ENCODE measurements at places on chromosomes 6 and 20.

DNA sequence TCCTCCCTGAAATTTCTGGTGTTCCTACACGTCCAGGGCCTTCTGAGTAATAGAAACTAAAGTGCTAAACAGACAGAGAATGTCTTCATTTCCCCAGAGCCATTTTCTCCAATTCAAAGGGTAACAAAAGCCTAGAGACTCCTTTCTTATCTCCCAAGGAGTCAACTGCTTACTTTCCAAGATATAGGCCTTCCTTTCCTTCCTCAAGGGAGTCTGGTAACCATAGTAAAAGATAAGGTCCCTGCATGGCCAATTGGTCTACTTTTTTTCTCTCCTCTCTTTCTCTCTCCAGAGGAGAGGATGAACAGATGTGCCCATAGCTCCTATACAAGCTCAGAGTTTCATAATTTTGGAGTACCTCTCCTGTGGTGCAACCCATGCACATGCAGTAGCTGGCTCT is 185.7 kb downstream of the ASCC3 start:
- no peak for DNase-seq

DNA sequence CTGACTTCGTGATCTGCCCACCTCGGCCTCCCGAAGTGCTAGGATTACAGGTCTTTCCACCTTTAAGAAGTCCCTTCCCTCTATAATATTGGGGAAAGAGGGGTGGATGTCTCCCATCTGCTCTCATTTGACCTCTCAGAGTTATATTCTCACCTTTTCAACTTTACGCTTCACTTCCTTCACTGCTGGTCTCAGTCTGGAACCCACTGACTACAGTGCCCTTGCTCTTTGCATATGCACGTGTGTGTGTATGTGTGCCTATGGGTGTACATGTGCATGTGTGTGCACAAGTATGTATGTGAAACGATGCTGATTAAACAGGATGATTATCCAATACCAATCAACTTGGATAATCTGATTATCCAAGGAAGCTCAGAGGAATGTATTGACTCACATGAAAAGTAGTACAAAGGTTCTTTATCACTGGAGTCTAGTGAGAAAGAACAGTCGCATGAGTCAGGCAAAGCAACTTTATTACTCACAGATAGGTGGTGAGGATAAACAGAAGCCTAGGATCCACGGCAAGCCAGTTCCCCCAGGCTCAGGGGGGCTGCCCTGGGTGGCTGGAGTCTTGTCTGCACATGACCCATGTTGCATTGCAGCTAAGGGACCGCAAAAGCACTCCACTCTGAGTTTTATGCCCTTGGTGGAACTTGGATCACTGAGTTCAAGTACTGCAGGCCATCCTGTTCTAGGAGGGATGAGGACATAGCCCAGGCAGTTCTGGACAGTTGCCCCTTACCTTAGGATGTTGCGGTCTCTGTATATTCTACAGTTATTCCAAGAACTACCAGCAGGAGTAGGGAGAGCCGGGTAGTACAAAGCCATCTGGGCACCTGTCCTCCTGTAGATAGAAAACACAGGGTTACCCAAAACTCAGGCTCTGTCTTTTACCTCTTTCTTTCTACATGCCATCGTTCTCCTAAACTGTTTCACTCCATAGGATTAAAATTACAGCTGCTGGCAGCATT is 50.9 kb downstream of the SNRNP48 start:
- no peak for DNase-seq

GRCh38 chr20:62129731-62130531 is 7.7 kb downstream of the LSM14B start:
- DNase-seq = no peak

GRCh38 chr6:39411465-39411864 is 89.0 kb upstream of the KCNK16 start:
- DNase-seq = no peak

DNA sequence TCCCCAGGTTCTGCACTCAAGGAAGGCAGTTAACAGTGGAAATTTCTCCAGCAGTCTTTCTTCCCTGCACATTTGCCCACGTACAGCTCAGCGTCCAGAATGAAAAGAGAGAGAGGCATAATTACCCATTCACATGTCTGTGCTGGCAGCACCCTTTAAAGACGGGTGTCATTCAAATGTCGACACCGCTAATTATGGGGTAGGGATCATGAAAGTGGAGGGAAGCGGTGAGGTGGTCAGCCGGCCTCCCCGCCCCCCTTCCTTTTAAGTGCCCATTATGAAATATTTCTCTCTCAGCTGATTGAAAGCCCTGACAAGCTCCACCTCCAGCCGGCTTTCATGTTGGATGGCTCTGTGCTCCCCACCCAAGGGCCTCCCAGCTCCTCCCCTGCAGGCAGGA is 246.1 kb downstream of the BMP7 start:
- DNase-seq = no peak

- no peak for DNase-seq
These were observed 110.2 kb upstream of the CST7 start for GRCh38 chr20:24838546-24839535.

DNA sequence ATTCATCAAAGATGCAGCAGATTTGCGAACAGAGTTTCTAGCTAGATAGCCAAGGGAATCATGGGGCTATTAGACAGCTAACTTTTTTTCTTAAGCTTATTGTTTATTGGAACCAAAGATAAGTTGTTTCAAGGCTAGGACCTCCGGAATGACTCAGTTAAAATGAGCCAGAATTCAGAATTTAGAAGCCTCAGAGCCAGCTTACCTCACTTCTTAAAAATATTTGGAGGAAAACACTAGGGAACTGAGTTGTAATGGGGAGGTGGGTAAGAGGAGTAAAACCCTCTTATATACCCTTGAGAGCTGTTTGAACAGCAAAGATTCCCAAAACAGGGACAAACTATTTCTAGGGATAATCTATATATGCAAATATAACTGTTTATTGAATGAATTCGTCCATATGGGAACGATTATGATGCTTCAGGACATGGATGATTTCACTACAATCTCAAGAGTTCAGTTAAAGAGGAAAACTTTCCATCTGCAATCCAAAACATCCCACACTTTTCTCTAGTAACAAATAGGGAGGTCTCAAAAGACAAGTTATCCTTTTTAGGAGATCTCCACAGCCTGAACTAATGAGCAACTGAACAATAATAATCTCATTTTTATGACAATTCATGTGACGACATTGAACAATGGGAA is 12.6 kb upstream of the CARMIL1 start:
- no peak for DNase-seq

DNA sequence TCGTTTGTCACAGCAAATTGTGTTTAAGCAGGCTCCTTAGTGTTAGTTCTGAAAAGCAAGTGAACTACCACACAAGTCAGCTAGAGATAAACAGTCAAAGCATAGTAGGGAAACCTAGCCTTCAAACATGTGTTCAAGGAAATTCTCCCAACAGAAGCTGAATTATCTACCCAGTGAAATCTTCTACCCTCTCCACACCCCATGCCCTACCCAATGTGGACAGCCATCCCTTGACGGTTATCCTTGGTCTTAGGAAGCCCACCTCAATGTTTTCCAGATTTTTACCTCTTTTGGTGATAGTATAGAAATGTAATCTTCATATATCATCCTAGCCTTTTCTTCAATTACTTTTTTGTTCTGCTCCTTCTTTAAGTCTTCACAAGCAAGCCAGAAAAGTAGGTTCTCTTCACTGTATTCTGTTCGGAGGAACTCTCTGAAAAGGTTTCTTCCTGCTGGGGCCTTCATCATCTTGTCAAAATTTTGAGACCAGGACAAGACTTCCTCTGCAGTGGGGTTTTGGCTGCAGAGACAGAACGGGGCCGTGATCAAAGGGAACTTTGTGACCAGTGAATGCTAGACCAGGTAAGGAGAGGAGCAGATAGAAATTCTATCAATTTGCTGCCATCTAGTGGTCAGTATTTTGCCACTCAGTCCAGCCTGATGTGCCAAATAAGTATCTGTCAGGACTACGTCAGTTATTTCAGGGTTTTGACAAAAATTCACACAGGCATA is 21.6 kb upstream of the MTRF1L start:
- DNase-seq = peak; percentile 20

GRCh38 chr6:71289039-71289801 is 609 bp downstream of the OGFRL1 start:
- no peak for DNase-seq

DNA sequence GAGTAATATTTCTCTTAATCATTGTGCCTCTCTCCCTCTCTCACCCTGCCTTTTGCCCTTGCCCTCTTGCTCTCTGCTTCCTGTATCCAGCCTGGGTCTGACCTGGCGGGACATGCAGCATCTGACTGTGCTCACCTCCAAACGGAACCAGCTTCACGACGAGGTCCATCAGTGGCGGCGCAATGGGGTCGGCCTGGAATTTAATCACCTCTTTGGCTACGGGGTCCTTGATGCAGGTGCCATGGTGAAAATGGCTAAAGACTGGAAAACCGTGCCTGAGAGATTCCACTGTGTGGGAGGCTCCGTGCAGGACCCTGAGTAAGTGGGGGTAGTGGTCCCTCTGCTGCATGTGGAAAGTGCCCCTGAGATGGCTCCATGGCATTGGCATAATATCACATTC is 65.9 kb downstream of the BFSP1 start:
- DNase-seq = no peak

DNA sequence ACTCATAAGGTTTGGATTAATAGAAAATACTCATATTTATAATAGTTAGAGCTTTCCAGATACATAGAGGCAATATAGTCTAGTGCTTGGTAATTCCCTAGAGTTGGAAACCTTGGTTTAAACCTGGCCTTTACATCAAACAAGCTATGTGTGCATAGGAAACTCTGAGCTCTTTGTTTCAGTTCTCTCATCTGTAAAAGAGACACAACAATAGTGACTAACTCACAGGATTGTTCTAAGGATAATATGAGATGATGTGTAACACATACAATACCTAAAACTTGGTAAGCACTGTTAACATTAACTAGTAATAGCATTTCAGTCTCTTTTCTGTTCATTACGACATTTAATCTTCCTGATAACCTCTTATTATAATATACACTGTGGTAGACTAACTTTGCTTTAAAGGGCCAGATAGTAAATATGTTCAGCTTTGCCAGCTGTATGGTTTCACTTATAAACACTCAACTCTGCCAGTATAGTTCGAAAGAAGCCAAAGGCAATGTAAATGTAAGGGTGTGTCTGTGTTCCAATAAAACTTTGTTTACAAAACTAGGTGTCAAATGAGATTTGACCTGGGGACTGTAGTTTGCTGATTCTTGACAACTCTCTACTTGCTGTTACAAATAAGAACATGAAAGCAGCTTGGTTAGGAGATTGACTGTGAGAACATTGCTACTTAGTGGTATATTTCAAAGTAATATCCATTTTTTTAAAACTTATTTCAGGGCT is 370.6 kb upstream of the FLRT3 start:
- DNase-seq = no peak

DNA sequence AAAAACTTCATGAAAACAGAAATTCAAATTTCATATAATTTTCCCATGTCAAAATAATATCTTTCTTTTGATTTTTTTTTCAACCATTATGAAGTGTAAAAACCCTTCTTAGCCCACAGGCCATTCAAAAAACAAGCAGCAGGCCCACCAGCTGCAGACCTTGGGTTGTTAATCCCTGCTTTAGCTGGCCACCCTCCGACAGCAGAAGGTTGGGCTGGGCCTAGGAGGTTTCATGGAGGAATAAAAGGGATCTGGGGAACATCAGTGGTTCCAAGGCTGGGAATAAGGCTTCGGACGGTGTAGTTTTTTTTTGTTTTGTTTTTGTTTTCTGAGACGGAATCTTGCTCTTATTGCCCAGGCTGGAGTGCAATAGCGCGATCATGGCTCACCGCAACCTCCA is 3.6 kb upstream of the HSP90AB1 start:
- DNase-seq = no peak

DNA sequence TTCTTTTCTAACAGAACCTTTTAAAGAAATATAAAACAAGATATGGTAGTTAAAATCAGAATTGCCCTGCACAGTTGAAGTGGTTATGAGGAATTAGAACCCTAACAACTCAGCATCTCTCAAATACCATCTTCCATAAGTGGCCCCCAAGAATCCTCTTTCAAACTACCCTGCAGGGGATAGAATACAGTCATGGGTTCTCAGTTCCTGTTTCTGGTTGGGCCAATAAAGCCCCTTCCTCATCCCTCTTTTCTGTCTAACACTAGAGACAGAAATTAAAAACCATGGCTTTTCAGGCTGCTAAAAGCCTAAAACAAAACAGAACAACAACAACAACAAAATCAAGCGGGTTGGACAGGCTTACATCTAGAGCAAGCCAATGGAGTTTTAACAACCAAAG is 6.7 kb upstream of the LCA5 start:
- DNase-seq = no peak

DNA sequence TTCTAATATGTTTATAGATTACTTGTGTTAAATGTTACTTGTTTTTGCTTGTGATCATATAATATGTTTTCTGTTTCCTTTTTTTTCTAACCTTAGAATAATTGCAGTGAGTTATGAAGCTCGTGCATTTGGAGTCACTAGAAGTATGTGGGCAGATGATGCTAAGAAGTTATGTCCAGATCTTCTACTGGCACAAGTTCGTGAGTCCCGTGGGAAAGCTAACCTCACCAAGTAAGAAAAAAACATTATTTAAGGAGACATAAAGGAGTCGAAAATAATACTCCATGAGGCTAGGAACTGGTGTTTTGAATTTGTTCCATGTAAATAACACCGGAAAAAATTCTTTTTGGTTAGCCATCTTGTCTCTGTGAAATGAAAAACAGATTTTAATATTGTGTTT is 6.9 kb downstream of the POLH start:
- no peak for DNase-seq

- no peak for DNase-seq
These were observed 87.8 kb downstream of the L3MBTL3 start for GRCh38 chr6:130105996-130106704.

- DNase-seq = peak; percentile 53
These were observed 27.4 kb downstream of the EPHA7 start for GRCh38 chr6:93391965-93392364.

GRCh38 chr20:5871459-5872410 is 78.6 kb downstream of the TRMT6 start:
- DNase-seq = no peak

DNA sequence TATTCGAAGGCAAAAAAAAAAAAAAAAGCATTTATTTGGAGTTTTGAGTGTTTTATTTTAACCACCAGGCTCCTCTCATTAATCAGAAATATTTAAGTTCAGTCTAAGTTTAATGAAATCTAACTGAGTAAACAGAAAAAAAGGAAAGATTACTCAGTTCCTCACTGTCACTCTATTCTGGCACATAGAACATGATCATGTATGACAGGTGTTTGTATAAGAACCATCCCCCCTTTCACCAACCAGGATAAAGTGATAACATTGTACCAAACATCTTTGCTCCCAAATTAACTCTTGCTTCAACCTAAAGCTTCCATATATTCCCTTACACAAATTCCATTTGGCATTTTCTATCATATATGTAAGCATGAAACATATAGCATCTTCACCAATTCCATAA is 176.2 kb upstream of the HSF2 start:
- DNase-seq = no peak

GRCh38 chr6:28871335-28872156 is 52.2 kb downstream of the TRIM27 start:
- no peak for DNase-seq

- DNase-seq = no peak
These were observed 10.7 kb downstream of the ANGPT4 start for GRCh38 chr20:905396-905961.

- DNase-seq = no peak
These were observed 15.2 kb downstream of the HNF4A start for GRCh38 chr20:44370639-44371218.

All from SK-N-MC (cell line).